ENCODE measurements at places on chromosomes 16 and 17.

GRCh38 chr16:58306327-58306726 lies 11.5 kb upstream of the PRSS54 start:
- DNase-seq, result peak; percentile 39

GRCh38 chr17:1203111-1203966 lies 23.6 kb upstream of the ABR start:
- DNase-seq, result no peak

- DNase-seq, result no peak
Observed at GRCh38 chr17:60887614-60888028, 210.0 kb downstream of the BCAS3 start.

DNA sequence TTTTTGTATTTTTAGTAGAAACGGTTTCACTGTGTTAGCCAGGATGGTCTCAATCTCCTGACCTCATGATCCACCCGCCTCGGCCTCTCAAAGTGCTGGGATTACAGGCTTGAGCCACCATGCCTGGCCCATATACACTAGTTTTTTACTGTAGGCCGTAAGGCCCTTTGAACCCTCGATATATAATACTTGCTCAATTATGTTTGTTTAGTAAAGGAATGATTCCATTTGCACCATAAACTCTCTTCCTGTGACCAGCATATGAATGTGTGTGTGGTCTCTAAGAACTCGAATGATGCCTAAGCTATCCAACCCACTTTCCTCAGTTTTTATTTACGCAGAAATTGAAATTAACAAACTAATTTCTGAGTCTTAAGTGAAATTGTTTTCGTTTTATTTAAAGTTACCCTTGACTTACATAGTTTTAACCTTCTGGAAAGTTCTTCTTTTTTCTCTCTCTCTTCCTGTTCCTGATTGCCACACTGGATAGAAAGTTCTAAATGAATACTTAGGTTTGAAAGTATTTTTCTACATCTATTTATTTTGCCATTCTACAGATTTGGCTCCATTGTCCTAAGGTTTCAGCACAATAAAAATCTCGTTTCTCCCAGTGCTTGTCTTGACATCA lies 37.9 kb downstream of the PIGL start:
- no peak for DNase-seq

GRCh38 chr17:2850991-2851390 lies 54.8 kb downstream of the RAP1GAP2 start:
- no peak for DNase-seq

GRCh38 chr17:28743243-28744103 lies at the start of gene TRAF4:
Gene TRAF4 (plus strand): TSS chr17:28744011. CDS start chr17:28744113, 102 bp downstream.
- DNase-seq, result peak; percentile 87

GRCh38 chr16:3346041-3346440 lies 9.6 kb upstream of the OR2C1 start:
- DNase-seq, result no peak

- no peak for DNase-seq
Observed at GRCh38 chr16:4882000-4882632, 34.8 kb downstream of the UBN1 start.

- no peak for DNase-seq
Observed at GRCh38 chr17:49776551-49777300, 11.8 kb upstream of the KAT7 start.

GRCh38 chr16:47732523-47733111 lies 271.5 kb downstream of the PHKB start:
- no peak for DNase-seq

GRCh38 chr17:63700528-63701455 lies 867 bp upstream of the LIMD2 start:
- DNase-seq, result no peak

GRCh38 chr17:76458580-76459490 lies 5.9 kb upstream of the UBE2O start:
- peak; percentile 54 for DNase-seq

GRCh38 chr17:41635121-41636097 lies 11.0 kb upstream of the KRT17 start:
- DNase-seq, result no peak

DNA sequence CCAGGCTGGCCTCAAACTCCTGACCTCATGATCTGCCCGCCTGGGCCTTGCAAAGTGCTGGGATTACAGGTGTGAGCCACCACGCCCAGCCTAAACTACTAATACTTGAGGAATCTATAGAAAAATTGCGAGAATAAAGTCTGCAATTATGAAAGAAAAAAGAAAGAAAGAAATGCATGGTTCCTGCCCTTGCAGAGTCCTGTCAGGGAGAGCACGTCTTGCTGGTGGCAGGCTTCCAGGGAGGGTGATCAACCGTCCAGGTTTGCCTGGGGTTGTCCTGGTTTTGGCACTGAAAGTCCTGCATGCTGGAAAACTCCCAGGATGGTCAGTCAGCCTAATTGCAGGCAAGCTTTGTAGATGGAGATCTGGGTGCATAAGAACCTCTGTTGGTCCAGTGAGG lies 21.5 kb upstream of the KIFC3 start:
- DNase-seq, result no peak

DNA sequence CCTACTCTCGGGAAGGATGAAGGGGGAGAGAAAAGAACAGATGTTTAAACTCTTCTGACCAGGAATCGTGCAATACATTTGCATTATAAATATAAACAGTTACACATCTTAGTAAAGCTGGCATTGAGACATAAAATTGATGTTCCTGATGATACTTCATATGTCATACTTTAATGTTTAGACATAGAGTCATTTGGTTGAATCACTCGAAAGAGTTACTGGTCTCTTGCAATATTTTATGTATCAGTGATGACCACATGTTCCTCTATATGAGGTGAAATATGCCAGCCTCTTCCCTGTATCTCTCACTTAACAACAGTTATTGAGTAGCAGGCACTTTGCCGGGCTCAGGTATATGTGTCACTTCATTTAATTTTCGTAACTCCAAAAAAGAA lies 49.7 kb upstream of the PMFBP1 start:
- no peak for DNase-seq

DNA sequence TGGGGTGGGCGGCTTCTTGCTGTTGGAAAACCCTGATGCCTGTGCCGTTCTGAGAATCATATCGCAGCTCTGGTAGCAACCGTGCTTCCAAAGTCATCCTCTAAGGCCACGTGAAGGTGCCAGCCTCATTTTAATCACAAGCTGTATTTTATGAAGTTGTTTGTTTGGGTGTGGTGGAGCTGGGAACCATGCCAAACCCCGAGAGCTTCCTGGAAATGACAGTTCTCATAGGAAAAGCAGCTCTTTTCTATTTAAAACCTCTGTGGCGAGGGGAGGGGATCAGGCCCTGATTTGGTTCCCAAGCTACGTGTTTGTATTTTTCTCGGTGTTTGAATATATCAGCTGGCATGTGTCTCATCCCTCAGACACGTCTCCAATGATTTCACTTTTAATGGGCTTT lies 21.7 kb downstream of the KNOP1 start:
- no peak for DNase-seq

DNA sequence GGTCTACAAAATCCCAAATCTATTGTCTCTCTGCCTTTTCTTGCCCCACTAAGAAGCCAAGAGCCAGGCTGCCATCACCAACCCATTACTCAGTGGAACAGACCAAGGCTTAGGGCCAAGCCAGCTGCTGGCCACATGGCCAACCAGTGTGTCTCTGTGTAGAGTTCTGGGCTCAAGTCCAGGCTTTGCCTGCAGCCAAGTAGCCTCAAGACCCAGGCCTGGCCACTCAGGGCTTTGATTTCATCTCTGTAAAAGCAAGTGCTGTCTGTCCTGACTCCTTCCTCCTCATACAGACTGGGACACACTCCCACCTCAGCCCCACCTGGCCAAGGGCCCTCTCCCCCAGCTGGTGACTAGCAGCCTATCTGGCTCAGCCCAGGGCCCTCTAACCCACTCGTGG lies 14.6 kb downstream of the SREBF1 start:
- no peak for DNase-seq

- DNase-seq, result no peak
Observed at GRCh38 chr17:4136373-4136772, 6.5 kb downstream of the ZZEF1 start.

DNA sequence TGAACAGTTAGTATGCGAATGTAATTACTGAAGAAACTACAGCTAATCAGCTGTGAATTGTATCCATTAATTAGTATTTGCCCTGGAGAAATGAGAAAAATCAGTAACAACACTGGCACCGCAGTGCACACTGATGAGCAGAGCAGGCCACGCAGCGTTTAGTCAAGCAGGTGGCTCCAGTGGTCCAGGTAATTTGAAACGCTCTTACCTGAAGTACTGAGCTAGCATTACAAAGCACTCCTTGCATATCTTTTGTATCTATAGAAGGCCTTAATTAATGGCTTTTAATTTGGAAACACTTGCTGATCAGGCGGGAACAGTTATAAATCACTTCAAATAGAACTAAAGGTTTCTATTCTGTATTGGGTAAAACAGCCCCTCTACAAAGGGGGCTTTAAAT lies 76.4 kb downstream of the TOX3 start:
- no peak for DNase-seq

DNA sequence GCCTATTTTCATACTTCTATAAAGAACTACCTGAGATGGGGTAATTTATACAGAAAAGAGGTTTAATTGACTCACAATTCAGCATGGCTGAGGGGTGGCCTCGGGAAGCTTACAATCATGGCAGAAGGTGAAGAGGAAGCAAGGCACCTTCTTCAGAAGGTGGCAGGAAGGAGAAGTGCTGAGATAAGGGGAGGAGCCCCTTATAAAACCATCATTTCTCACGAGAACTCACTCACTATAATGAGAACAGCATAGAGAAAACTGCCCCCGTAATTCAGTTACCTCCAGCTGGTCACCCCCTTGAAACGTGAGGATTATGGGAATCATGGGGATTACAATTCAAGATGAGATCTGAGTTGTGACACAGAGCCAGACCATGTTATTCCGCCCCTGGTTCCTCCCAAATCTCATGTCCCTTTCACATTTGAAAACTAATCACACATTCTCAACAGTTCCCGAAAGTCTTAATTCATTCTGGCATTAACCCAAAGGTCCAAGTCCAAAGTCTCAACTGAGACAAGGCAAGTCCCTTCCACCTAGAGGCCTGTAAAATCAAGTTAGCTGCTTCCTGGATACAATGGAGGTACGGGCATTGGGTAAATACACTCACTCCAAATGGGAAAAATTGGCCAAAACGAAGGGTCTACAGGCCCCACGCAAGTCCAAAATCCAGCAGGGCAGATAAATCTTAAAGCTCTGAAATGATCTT lies 237.7 kb downstream of the CDH13 start:
- no peak for DNase-seq

DNA sequence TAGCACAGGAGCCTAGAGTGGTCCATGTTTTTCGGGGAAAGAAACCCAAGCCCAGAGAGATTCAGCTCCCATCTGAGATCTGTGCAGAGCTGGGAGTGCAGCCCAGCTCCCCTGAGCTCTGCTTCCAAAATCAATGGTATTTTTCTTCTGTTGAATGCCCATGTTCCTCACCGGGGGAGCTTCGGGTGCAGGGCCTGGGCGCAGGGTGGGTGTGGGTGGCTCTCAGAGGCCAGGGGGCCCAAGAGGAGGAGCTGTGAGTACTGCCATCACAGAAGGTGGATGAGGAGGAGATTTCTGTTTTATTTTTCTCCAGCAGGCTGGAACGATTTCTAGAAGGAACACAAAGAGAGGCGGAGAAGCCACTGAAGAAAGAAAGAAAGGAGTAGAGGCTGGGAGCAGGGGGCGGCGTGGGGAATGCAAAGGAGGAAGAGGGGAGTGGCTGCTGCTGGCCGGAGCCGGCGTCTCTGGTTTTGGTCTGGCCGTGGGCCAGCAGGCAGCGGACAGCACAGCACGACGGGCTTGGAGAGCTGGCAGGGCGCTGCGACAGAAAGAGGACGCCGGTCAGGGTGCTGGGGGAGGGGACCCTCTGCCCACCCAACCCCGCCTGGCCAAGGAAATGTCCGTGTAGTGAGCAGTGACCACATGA lies 76.2 kb upstream of the KSR1 start:
- no peak for DNase-seq

DNA sequence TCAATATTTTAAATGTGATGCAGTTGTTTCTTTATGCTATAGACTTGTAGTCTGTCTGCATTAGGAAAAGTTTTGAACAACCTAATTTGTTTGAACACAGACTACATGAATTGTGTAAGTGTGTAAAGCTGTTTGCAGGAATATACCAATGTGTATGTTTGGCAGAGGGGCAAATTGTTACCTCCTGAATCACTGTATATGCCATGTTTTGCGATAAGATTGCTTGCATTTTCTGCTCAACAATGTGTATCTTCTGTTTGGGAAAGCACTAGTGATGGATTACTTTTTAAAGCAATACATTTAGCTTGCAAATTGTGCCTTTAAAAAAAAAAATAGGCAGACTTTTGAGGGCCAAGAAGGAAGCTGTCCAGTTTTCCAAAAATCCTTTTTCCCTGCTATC lies 14.6 kb downstream of the RBBP6 start:
- DNase-seq, result no peak

- no peak for DNase-seq
Observed at GRCh38 chr17:76641501-76641900, 2.1 kb downstream of the ST6GALNAC1 start.

Data from MM.1S (cell line).